NAMALWA (cell line): ENCODE measurements at places on chromosomes 16 and 17.

GRCh38 chr17:77148077-77148939, 7.5 kb downstream of the SEC14L1 start:
- no peak for DNase-seq

DNA sequence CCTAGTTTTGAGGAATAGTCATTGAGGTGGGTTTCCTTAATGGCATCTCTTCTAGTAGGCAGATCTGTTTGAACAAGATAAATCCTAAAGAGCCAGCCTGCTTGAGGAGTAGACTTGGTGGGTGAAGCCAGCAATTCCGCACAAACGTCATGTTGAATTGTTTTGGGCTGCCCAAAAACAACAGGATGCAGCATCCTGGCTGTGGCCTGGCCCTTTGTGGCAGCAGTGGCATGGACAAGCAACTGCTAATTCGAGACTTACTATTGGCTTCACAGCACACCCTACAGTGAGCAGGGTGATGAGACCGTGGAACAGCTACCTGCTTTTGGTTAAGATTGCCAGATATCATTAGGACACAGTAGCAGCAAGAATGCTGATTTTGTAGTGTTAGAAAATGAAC, 9.3 kb upstream of the VPS4A start:
- DNase-seq = no peak

GRCh38 chr16:11410376-11411058, 65.3 kb downstream of the RMI2 start:
- no peak for DNase-seq

DNA sequence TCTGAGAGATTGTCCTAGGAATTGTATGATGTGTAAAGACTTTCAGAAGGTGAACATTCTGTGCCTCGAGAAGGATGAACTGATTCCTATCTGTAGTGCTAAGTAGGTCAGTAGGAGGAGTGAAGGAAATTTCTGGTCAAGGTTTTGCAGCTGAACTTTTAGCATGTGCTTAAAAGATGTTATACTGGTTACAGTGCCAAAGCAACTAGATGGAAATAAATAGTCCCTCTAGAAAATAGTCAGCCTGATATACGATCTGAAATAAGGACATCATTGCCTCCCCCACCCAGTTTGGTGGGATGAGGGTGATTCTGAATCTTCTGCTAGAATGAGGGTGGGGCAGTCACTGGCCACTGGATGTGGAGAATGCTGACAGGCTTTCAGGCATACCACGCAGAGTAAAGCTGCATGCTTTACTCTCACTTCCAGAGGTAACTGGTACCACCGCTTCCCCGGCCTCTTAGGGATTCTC, 57.2 kb upstream of the VPS4A start:
- DNase-seq = no peak

GRCh38 chr16:87338155-87338765, 21.1 kb upstream of the C16orf95 start:
- no peak for DNase-seq

- DNase-seq = no peak
Observed at GRCh38 chr17:27522028-27522635, 65.9 kb downstream of the KSR1 start.

- DNase-seq = no peak
Observed at GRCh38 chr17:7893187-7893880, 4.7 kb downstream of the CHD3 start.

DNA sequence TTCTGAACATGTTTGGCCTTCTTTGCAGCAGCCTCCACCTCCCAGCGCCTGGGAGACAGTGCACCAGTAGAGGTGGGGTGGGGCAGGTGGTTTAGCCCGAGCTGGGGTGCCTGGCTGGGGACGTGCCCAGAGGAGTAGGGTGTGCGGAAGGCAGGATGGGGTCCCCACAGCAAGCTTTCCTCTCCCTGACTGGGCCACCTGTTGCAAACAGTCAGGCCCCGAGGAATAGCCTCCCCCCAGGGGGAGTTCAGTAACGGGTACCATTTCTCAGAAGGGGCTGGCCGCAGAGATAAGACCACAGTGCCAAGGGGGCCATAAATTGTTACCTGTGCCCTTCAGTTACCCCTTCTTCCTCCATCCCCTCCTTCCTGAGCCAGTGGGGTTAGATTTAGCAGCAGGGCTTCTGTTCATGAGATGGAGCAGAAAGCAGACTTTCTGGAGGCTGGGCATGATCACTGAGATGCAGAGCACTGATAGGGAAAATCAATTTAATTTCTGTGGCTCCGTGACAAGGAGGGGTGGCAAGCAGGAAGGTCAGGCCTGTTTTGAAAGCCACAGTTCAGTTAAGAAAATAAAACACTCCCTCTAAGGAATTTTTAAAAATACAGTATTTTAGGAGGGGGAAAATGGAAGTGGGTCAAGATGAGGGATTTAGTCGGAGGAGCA, 181.9 kb downstream of the MSI2 start:
- DNase-seq = no peak

GRCh38 chr17:43832168-43832975, 574 bp downstream of the MPP3 start:
- DNase-seq = no peak

- DNase-seq = no peak
Observed at GRCh38 chr17:77396610-77397009, 255.8 kb downstream of the SEC14L1 start.

DNA sequence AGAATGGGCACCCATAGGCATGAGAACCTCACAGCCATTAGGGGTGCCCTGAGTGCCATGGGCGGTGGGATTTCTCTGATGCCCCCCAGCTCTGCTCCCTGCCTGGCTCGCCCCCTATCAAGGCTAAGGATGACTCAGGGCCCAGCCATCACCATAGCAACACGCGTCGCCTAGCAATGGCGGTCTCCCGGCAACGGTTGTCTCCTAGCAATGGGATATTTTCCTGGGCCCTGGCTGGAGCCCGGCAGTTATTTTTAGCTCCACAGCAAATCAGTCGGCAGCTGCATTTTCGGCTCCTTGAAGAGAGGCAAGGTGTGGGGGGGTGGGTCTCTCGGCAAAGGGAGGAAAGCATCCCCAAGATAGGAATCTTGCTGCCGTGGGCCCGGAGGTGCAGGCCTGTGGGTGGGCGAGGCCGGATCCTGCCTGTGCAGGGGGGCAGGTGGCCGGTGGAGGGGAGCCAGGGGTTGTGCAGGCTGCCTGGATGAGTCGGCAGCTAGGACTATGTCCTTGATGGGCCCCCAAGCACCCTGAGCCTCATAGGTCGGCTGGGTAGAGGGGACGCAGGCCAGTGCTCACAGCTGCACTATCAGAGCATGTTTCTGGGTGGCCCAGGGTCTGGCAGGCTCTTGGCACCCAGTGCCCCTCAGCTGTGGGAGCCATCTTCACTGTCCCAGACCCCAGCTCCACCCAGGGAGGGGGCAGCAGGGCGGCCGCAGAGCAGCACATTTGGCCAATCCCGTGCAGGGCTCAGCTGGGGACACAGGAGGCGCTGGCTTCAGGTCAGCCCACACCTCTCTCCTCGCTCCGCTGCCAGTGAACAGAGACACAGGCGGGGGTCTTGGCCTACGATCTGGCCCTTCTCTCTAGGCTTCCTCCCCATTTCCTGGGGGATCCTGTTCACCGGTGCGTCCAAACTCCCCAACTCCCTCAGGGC, 4.2 kb upstream of the FBXL16 start:
- DNase-seq = peak; percentile 43

GRCh38 chr17:1179818-1180742, at the start of gene ABR:
ABR (minus strand) TSS chr17:1179981; CDS start chr17:1179727, 254 bp downstream.
- DNase-seq = peak; percentile 33

DNA sequence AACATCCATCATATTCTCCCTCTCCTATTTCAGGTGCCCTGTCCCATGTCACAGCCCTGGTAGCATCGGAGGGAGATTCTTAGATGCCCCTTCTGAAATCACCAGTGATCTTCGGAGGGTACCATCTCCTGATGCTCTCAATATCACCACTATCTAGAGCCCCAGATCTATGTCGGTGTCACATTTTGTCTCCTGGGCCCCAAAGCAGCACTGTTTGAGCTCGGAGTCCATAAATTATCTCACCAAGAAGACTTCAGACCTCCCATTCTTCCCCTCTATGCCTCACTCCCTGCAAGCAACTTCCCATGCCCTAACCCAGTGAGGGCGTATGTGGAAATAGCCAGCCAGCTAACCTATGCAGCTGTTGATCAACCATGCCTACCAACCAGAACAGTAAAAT, 51.5 kb upstream of the NLK start:
- no peak for DNase-seq

GRCh38 chr17:14919631-14920213, 345.4 kb downstream of the PMP22 start:
- no peak for DNase-seq

- DNase-seq = peak; percentile 68
Observed at GRCh38 chr17:65027305-65027704, 29.2 kb downstream of the GNA13 start.
